ENCODE measurements at places on chromosomes 3 and 15.

DNA sequence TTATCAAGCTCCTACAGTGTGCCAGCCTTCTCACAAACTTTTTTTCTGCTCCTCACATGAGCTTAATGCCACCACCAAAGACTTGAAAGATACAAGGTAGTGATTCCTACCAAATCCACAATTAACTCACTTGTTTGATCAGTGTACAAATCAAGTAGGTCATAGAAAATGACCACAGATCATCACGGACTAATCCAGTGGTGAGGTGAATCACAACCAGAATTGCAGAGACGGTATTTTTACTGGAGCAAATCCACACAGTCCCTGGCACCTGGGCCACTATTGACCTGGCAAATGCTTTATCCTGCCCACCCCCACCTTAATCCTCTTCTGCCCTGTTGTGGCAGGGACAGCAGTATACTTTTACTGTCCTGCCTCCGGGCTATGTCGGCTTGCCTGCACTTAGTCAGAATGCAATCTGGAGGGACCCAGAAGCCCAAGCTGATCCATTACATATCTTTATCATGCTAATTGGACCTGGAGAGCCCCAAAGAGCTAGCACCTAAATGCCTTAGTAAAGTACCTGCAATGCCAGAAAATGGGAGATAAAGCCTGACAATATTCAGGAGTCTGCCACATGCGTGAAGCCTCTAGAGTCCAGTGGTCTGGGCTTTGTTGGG, 83.9 kb upstream of the CDV3 start:
- DNase-seq, result no peak

DNA sequence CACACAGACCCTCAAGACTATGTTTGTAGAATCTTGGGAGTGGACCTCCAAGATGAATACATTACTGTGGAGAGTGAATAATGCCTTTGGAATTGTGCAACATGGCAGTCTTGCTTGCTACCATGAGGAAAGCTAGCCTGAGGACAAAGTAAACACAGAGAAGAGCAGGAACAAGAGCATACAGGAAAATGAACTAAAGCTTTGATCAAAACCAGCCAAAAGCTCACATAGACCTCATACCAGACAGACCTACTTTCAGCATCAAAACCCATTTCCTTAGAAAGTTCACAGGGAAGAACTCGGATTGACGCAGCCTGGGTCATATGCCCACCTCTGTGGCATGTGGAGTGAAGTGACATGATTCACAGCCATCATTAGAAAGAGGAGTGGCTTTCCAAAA, 3.3 kb upstream of the RAB8B start:
- no peak for DNase-seq

- DNase-seq, result no peak
Observed at GRCh38 chr3:114453361-114453780, 159.5 kb downstream of the TIGIT start.

- no peak for DNase-seq
Observed at GRCh38 chr3:180575571-180575970, 26.4 kb upstream of the TTC14 start.

- DNase-seq, result no peak
Observed at GRCh38 chr3:154251610-154252009, 72.7 kb downstream of the DHX36 start.

GRCh38 chr3:29451920-29452319, 171.0 kb downstream of the RBMS3 start:
- no peak for DNase-seq

- DNase-seq, result no peak
Observed at GRCh38 chr3:181458857-181459256, 252.9 kb upstream of the SOX2 start.

- DNase-seq, result no peak
Observed at GRCh38 chr3:94779699-94780098, 716.8 kb downstream of the NSUN3 start.

DNA sequence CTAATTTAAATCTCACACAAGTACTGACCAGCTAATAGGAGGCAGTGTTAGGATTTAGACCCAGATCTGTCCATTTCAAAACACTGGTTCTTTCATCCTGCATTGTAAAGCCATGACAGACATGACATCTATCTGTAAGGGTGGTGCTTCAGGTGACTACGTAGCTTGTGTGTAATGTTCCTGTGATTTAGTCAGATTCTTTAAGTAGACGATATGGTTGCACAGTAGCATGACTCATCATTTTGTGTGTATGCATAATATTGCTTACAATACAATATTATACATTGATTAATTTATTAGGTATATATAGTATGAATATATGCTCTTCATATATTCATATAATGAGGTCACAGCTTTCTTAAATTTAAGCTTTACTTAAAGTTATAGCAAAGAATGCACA, 628.5 kb downstream of the GRM7 start:
- DNase-seq, result no peak

DNA sequence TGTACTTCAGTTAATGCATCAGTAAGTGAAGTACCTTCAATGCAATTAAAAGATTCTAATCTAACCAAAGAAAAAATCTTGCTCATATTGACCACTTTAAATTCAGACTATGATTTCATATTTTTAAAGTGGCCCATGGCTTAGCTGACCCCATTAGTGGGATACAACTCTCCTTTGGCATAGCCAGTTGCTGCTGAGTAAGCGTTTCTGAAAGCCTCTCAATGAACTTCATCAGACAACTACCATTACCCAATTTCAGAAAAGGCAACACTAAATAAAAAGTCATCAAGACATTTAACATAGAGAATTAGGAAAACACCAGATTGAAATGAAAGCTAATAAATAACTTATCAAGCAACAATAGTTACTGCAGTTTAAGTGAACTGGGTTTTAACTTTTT, 27.0 kb downstream of the CADM2 start:
- no peak for DNase-seq

- DNase-seq, result no peak
Observed at GRCh38 chr15:42191610-42192346, 16.3 kb downstream of the VPS39 start.

DNA sequence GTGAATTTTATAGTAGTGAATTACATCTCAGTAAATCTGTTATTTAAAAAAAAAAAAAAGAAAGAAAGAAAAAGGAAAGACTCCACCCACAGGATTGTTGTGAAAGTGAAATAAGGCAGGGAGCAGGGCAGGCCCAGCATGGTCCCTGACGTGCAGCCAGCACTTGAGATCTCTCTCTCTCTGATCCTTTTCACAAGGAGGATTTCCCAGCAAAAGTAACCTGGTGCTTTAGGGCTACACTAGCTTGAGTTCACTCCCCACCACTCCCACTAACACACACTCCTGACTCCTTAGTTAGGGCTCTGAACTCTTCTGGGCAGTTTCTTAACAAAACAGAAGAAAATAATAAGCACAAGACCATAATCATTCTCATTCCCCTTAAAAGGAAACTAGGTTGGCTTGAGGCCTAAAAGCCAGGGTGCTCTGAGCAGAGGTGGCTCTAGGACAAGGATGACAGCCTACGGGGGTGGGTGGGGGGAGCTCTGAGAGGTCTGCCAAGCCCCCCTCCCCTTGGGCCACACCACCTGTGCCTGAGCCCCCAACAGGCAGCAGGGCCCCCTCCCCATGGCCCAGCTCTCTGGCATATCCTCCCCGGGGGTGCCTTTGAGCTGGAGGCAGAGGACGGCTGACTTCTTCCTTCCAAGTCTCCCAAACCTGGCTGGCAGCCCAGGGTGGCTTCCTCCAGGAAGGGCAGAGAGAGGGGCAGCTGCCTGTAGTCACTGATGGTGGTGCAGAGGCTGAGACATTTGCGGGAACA, 856 bp downstream of the TMEM40 start:
- no peak for DNase-seq

- DNase-seq, result no peak
Observed at GRCh38 chr15:41798607-41799487, 24.6 kb downstream of the MAPKBP1 start.

- DNase-seq, result no peak
Observed at GRCh38 chr15:32952901-32953532, 235.2 kb downstream of the GREM1 start.

DNA sequence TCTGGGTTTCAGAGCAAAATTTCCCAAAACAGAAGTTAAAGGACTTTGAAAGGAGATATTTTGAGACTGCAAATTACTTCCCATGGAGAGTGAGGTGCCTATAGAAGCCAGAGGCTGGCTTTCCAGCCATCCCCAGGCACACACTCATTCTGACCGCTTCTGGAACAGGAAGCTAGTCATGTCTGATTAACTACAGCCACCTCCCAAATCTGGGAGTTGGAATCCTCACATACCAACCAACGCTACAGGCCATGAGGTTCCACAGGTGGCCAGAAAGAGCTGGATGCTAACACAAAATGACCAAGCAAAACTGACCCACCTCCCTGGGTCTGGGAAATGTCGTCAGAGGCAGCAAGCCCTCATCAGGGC, 87.2 kb downstream of the SNRK start:
- DNase-seq, result no peak

All from activated effector memory CD4-positive, alpha-beta T cell treated with Interleukin-2 at 50 U/mL for 16 hours (primary cell).